ENCODE measurements at places on chromosomes 13 and 19.
A peak's percentile ranks its signal among the peaks of the same experiment; 100 is the strongest.

DNA sequence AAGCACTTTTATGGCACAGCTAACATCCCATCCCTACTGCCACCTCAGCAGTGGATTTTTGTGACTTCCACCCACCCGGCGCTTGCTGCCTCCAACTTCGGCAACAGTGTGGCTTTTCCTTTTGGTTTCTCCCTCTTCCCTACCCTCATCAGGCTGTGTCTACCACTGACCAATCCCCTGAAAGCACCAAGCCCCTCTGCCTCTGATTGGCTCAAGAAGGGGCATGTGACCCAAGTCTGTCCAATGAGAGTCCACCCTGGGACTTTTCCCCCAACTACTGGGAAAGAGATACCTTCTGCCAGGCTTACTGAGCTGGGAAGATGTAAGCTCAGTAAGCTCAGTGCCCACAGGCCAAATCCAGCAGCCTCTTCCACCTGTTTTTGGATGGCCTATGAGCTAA is 5.8 kb downstream of the SMIM7 start:
- DNase-seq: no peak

- DNase-seq: no peak
Measured at GRCh38 chr19:1961000-1961883, 20.3 kb downstream of the CSNK1G2 start.

DNA sequence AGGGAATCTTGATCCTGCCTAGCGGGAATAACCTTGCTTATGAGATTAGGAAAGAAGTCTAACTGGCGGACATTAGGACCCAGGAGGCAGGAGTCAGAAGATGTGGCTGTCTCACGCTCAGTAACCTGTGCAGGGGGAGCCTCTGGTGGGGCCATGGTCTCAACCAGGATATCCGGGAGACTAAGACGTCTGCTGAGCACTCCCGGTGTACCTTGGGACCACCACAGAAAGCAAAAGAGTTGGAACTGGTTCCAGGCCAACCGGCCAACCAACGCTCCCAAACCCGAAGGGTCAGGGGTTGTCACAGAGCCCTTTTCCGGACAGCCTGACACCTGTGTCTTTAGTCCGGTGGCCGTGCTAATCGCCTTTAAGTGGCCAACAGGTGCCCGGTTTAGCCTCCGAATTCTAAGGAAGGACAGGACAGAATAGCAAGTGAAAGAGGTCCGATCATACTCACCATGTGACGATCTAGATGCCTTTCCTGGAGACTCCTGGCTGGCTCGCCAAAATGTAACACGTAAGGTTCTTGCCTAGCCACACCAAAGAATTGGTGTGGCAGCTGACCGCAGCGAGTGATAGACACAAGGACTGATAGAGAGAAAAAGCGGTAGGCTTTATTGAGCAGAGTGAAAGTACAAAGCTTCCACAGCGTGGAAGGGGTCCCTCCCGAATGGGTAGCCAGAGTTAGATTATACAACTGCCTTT is 103.9 kb upstream of the DIAPH3 start:
- no peak for DNase-seq

DNA sequence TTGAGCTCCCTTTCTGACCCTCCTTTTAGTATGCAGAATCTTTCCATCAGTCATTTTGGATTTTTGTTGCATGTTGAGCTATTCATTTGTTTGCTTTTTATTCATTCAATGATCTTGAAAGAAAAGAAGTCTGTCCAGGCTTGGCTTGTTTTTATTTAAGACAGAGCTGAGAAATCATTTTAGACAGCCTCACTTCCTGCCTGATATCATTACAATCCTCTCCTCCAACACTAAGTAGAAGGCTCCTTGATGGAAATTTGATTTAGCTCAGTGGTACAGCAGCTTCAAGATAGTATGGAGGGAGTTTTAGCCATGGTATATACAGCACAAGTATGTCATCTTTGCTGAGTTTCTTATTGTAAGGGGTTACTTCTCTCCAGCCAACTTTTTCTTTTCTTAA is 28.4 kb downstream of the MBNL2 start:
- no peak for DNase-seq

- no peak for DNase-seq
Measured at GRCh38 chr13:77298426-77298825, 28.5 kb downstream of the MYCBP2 start.

- DNase-seq: no peak
Measured at GRCh38 chr13:93260591-93260990, 34.0 kb downstream of the GPC6 start.

GRCh38 chr13:28586439-28587173 is 72.3 kb upstream of the POMP start:
- no peak for DNase-seq

GRCh38 chr19:14542711-14543328 is 13.4 kb downstream of the TECR start:
- no peak for DNase-seq

DNA sequence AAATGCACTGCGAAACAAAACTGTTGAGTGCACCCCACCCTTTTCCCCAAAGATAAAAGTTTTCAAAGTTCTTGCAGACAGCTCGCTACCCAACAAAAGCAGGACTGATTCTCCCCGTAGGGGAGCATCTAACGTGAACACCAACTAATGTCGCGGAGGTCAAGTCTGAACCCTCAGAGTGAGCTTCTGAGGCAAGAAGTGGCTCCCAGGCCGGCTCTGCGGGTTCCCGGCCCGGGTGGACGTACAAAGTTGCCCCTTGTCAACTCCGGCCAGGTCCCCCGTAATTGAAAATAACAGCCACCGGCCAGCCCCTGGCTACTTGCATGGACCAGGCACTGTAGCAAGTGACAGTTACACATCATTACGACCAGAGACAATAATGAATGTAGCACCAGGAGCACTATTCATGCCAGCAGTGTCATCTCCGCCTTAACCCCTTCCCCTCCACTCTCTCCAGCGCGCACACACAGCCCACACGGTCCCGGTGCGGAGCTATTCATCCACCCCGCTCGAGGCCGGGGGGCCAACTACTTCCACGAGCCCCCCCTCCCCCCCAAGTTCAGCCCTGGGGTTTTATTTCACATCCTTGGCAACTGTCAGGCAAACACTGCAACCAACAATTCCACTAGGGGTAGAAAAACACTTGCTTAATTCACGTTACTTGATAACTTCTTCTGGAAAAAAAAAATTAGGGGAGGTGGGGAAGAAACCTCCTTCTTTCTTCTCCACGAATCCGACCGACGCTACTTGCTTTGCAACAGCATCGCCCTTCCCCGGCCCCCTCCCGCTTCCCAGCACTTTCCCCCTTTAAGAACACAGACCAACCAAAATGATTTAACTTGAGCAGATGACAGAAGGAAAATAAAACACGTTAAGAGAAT is 1.2 kb downstream of the KLF12 start:
- peak; percentile 81 for DNase-seq

DNA sequence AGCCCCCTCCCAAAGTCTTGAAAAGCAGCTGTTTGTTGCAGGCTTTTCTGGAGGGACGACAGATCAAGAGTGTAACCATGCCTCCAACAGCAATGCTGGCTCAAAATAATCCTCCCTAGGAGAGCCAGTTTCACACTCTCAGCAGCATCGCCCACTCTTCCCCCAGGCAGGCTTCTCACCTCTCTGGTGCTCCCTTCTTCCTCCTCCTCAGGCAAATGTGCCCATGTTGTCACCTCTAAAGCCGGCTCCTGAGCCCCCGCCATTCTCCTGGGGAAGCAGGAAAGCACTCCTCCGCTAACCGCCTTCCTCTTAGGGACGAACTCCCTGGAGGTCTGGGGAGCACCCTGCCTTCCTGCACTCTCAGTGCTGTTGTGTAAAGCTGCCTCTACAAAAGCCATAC is 98.9 kb upstream of the SGCG start:
- DNase-seq: no peak

- DNase-seq: no peak
Measured at GRCh38 chr19:10111405-10111811, at the start of gene P2RY11. TSS of gene P2RY11 (plus strand) at chr19:10111693. CDS start at chr19:10111722, 29 bp downstream.

GRCh38 chr13:29505950-29506349 is 89.5 kb downstream of the SLC7A1 start:
- DNase-seq: no peak

- DNase-seq: no peak
Measured at GRCh38 chr13:20514866-20515265, 10.8 kb downstream of the CRYL1 start.

- DNase-seq: no peak
Measured at GRCh38 chr19:22427547-22427946, 5.4 kb upstream of the ZNF98 start.

- DNase-seq: no peak
Measured at GRCh38 chr19:22327321-22327720, 41.1 kb downstream of the ZNF729 start.

DNA sequence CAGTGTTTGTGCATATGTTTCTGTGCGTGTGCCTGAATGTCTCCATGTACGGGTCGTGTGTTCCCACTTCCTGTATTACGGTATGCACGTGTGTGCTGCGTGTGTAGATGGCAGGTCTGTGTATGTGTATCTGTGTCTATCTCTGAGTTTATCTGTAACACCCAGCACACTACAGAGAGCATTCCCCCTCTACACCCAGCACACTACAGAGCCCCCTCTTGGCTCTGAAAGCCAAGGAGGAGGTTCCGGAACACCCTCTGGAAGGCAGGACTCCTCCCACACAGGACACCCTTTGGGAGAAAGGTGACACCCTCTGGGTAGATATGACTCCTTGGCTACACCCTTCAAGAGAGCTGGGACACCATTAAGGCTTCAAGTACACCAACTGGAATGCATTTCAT is 2.1 kb upstream of the ERFL start:
- no peak for DNase-seq

DNA sequence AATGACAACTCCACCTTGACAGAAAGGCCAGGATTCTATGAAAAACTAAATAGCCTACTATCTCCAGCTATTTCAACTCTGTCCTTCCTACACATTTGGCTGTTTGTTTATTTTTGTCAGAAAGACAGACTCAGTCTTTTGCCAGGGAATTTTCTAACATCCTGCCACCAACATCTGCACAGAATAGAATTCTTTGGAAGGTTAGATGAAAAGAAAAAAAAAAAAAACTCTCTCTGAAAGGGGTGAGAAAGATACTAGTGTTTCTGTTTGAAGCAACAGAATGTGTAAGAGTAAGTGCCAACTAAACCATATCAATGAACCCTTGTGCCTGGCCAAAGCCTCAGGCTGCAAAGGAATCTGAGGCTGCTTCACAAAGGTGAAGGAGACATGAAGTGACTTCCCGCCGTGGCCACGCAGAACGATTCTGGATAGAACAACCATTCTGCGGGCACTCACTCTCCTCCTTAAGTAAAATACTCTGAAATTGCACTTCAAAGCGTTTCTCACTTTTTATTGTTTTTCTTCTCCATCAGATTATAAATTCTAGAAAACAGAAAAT is 498.2 kb downstream of the IRS2 start:
- no peak for DNase-seq

DNA sequence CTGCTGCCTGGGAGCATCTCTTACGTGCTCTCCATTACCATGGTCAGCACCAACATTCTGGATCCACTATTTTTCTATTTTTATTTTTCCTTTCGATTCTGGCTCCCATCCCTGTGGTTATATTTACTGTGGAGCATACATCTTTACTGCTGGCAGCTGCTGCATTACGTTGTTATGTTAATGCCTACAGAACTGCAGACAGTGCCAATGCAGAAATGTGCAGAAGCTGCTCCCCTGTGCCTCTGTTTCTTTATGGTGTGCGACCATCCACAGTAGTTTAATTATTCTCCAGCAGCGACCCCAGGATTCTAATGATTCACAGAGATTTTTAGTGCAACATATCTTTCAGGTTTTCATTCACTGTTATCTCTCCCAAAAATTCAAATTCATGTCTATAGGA is 911.7 kb upstream of the SLITRK6 start:
- no peak for DNase-seq

GRCh38 chr13:42847891-42848663 is 66.7 kb downstream of the FAM216B start:
- no peak for DNase-seq

- DNase-seq: no peak
Measured at GRCh38 chr19:52138983-52139251, 821 bp downstream of the ZNF616 start.

DNA sequence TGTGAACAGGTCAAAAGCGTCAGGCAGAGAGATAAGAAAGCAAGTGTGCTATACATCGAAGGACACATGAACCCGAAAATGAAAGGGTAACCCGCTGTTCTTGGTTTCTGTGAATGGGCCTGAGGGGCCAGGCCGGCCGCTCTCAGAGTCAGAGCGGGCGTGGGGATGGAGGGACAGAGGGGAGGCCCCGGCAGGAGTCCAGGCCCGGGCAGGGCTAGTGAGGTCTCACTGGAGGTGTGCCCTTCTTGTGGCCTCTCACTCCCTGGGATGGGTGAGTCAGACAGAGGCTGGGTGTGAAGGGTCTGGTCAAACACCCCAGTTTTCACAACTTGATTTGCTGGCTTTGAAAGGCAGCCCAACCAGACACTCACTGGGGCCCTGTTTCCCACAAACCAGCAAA is 17.4 kb upstream of the NDUFS7 start:
- DNase-seq: no peak

DNA sequence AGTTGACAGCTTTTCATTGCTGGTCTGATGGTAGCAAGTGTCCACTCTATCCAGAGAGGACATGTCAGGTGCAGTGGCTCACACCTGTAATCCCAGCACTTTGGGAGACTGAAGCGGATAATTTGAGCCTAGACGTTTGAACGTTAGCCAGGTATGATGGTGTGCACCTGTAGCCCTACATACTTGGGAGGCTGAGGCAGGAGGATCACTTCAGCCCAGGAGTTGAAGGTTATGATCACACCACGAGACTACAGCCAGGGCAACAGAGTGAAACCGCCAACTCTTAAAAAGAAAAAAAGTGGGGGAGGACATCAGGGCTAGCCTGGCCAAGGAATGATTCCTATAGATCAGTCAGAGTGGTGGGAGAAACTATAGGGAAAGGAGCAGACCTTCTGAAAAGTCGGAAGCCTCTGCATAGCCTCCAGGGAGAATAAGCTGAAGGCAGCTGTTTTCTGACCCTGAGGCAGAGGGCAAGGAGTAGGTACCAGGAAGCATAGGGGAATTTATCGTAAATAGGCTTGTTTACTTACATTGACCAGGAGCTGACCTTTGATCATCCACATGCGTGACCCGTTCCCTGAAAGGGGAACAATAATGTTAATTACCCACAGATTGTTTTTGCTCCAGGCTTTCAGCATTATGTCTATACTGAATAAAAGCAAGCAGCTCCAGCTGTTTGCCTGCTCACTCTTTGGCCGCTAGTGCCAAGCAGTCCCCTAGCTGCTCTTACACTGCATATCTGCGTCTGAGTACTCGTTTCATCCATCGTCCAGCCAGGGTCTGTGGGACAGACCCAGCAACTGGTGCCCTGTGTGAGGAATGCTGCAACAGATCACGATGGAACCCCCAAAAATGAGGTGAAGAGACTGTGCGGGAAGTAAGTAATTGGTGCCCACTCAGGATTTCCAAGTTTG is 161.6 kb downstream of the RNF17 start:
- no peak for DNase-seq

GRCh38 chr13:71474936-71475335 is 392.1 kb downstream of the DACH1 start:
- no peak for DNase-seq
